ENCODE measurements at places on chromosomes 7 and 10. TPM values are rescaled to one million over a fixed set of nuclear protein-coding genes. Genes with fewer than 3 reads are reported as not detected.

Gene IMMP2L
- total RNA-seq, result 16.7 TPM

- H3K4me1 ChIP-seq, result no peaks in the 10 kb centered on the region
- no peak overlapping the region for H3K27ac ChIP-seq
- no peak overlapping the region for H3K4me3 ChIP-seq
- no peaks in the 10 kb centered on the region for H3K36me3 ChIP-seq
- no peak for DNase-seq
These were observed 35.4 kb upstream of the HBP1 start for GRCh38 chr7:107133396-107133795.

DNA sequence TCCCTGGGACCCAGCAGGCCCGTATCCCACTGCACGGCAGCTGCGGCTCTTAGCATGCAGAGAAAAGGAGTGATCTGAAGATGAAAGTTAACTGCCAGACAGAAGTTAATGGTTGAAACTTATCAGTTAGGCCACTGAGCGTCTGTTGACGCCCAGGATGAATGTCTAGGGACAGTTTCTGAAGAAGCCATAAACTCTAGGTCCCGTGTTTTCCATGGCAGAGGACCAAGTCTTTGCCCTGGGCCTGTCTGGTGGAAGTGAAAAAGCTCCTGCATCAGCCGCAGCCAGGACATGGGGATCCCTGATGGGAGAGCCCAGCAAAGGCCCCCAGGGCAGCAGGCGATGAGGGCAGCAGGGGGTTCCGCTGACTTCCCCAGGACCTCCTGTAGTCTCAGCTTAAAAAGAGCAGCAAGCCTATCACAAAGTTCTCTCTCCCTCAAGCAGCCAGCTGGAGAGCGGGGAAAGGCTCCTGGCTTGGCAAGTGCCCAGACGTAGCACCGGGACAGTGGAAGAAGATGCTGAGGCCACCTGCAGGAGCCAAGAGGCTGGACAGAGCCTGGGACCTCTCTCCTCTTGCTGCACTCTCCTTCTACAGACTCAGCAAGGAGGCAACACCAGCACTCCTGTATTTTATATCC, 79.6 kb downstream of the TNS3 start:
- H3K4me1 ChIP-seq, result no peaks in the 10 kb centered on the region
- H3K27ac ChIP-seq, result no peak overlapping the region
- H3K36me3 ChIP-seq, result no peaks in the 10 kb centered on the region
- H3K27me3 ChIP-seq, result peaks cover 2% of the 10 kb centered on the region

DNA sequence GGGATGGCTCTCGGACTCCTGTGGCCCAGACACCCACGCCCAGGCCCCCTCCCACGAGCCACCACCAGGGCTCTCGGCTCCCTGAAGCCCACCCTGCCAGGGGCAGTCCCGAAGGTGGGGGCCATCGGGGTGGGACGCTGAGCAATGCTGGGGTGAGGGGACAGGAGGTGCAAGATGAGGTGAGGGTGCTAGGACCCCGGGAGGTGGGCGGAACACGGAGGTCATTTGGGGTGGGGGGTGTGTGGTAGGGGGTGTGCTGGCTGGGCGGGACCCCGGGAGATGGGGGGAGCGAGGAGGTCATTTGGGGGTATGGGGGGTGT, 17.0 kb upstream of the LFNG start:
- peaks cover under 1% of the 10 kb centered on the region for H3K27me3 ChIP-seq
- H3K27ac ChIP-seq, result no peak overlapping the region
- no peaks in the 10 kb centered on the region for H3K4me1 ChIP-seq
- DNase-seq, result no peak

All from activated CD4-positive, alpha-beta T cell treated with anti-CD3 and anti-CD28 coated beads, Interleukin-2, amount 10 ng/mL, durations not matched to agents 24 days and 14 days (primary cell).